ENCODE measurements at places on chromosomes 11 and 22.

GRCh38 chr11:10528121-10528520 is 12.9 kb downstream of the RNF141 start:
- DNase-seq = no peak

GRCh38 chr11:33375236-33375635 is 118.1 kb downstream of the HIPK3 start:
- no peak for DNase-seq

GRCh38 chr11:95293116-95293515 is 62.1 kb upstream of the SESN3 start:
- no peak for DNase-seq

GRCh38 chr11:119681361-119681910 is 47.6 kb downstream of the NECTIN1 start:
- peak; percentile 33 for DNase-seq

- no peak for DNase-seq
These were observed 91.8 kb downstream of the TBC1D22A start for GRCh38 chr22:46854125-46854870.

DNA sequence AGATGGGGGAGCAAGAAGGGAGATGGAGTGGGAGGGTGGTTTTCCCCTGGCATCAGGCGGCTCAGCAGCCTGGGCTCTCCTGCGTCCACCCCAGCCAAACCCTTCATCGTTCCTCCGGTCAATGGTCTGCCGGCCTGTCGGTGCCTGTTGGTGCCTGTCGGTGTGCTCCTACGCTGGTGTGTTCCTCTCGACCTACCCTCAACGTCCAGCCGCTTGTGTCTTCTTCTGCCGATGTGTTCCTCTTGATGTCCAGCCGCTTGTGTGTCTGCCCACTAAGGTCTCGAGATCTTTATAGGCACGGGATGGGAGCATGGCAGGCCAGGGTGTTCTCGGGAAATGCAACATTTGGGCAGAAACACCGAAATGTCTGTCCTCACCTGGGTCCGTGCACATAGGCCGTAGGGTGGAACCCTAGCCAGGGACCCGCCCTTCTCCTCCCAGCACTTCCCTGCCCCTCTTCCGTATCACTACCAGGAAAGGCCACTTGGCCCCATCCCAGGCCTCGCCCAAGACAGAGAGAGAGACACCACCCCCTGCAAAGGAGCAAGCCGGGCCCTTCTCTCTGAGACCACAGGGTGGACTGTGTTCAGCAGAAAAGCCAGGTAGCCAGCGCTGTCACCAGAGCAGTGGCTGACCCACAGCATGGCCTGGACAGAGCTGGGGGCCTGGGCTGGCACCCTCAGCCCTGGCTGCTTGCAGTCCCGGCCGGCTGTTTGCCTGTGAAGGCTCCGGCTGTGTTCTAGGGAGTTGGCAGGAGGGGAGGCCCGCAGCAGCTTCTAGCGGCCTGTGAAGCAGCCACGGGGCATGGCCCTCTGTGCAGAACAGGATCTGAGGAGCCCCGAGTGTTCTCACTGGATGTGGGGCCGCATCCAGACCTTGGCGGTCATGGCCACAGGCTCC is 61.6 kb upstream of the KCNQ1OT1 start:
- DNase-seq = peak; percentile 1

DNA sequence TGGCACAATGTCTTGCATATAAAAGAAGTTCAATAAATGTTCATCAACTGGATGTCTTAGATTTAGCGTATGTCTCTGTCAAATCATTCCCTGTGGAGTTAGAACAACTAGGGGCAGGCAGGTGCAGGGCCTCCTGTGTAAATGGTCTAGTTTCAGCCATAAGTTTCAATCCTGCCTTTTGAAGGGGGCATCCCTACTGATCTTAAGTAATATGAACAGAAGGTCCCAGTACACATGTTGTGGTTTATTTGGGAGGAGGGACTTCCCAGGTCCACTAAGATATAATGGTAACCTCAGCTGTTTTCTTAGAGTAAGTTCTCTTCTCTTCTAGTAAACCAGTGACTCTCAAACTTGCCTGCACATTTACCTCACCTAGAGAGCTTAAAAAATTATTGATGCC is 19.8 kb downstream of the TTC12 start:
- DNase-seq = no peak

DNA sequence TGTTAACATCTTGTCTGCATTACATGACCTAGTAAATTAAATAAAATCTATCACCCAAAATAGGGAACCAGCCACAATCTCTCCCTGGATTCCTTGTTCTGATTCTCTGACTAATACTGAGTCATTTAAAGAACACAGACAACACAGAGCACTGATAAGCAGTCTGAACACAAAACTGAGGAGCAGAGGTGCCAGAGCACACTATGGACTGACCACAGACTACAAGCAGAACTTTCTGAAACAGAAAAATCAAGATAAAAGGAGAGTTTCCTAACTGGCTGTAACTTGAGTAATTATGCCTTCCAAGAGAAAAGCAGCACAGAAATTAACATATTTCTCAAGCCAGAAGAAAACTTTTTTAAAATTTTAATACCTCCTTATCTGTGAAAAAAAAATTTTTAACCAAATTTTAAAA is 128.8 kb downstream of the SGSM3 start:
- DNase-seq = peak; percentile 30

DNA sequence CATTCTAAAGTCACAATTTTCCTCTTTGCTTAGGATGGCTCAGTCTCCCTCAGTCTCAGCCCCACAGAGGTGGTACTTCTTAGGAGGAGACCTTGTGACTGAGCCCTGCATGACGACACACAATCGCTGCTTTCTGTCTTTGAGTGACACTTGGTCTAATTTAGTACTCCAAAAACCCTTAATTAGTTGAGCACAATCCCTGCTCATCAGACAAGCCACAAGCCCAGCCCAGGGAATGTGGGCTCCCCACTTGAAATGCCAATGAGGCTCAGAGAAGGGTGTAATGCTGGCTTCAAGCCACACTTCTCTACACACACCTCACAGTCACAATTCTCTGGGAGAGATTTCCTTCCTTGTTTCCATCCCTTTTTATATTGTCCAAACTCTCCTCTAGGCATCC is 101.8 kb downstream of the FEZ1 start:
- no peak for DNase-seq

DNA sequence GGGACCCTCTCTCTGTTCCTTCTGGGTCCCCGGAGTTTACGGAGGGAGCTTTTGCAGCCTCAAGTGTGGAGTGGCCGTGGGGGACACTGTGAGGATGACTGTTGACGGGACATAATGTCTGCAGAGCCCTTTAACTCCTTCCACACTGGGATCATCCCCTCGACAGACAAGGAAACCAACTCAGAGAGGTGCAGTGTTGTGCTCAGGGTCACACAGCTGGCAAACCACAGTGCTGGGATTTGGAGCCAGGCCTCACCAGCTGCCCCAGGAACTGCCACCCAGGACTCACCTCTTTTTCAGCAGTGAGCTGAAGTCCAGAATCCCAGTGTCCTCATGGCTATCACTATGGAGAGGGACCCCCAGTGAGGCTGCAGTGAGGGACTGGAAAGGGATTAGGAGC is 5.4 kb downstream of the MYBPC3 start:
- DNase-seq = no peak

Data from body of pancreas (tissue), 4 donors.